ENCODE measurements at places on chromosomes 6 and 20. TPM values are rescaled to one million over a fixed set of nuclear protein-coding genes. Genes with fewer than 3 reads are reported as not detected.

The GPR6 gene
- polyA plus RNA-seq = not detected

The OR5V1 gene
- polyA plus RNA-seq = not detected

GRCh38 chr6:36788768-36789167, 50.5 kb downstream of the CPNE5 start:
- no peak for DNase-seq

DNA sequence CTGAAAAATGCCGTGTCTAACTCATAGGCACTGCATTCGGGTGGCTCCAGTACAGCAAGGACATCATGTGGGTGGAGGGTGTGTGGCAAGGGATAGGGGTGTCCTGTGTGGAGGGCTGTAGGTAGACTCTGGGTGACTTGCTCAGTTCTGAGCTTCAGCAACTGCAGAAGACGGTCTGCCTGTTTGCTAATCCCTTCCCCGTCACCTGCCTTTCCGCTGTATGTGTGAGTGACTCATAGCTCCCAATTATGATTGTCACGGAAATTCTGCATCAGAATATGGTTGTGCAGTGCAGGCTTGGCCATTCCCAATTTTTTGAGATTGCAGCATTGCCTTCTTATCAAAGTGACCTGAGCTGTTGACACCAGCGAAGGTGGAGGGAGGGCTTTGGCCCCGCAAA, 174.3 kb downstream of the CDH4 start:
- DNase-seq = no peak

All from SK-N-SH (cell line).